ENCODE measurements at places on chromosomes 6 and 20. TPM values are rescaled to one million over a fixed set of nuclear protein-coding genes. Genes with fewer than 3 reads are reported as not detected.
A peak's percentile ranks its signal among the peaks of the same experiment; 100 is the strongest.

- no peak for DNase-seq
Measured at GRCh38 chr20:4011226-4011975, 4.0 kb downstream of the RNF24 start.

The LY6G5C gene
- 2.9 TPM for total RNA-seq

GRCh38 chr6:111427341-111428116, 55.5 kb downstream of the REV3L start:
- DNase-seq: peak; percentile 83

GRCh38 chr6:134921721-134922261, 28.1 kb downstream of the ALDH8A1 start:
- peak; percentile 13 for DNase-seq

DNA sequence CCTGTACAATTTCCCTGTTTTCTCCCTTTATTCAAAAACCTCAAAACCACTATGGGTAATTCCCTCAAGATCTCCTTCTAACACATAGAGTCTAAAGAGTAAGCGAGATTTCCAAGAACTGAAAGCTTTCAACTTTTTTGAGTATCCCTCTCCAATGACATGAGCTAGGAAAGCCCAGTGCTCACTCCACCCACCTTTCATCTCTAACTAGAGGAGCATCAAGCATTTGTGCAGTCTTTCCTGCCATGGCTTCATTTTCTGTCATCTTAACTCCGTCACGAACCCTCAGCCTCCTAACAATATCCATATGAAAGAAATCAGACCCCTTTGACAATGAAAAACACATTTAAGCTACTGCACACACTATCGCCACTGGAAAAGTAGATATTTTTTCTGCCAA, 91.9 kb upstream of the SUPT3H start:
- no peak for DNase-seq

GRCh38 chr6:135853227-135853626, 1.7 kb downstream of the PDE7B start:
- no peak for DNase-seq

GRCh38 chr6:137136065-137136464, 37.4 kb downstream of the IL22RA2 start:
- no peak for DNase-seq

DNA sequence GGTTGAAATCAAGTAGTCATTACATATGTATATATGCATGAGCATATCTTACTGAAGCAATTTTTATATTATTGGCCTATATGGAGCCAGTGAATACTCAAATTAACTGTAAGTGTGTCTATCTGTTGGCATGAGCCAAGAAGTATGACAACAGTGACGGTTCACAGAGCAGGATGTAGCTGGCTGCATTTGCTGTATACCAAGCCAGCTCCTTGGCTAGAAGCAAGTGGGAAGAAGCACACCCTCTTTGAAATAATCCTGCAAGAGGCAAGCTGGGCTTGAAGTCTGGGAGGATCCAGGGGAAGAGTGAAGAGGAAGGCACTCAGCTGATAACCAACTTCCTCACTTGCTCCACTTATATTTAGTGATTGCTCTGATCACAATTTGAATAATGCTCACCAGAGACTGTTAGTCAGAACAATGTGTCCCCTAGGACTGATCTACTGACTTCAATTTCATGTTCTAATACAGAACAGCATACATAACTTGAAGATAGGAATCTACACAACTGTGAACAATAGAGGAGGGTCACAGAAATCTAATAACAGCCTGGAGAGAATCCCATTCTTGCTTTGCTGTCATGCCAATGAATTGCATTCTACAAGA, 497.3 kb downstream of the PRKN start:
- DNase-seq: no peak

The MAS1 gene
- not detected for total RNA-seq

DNA sequence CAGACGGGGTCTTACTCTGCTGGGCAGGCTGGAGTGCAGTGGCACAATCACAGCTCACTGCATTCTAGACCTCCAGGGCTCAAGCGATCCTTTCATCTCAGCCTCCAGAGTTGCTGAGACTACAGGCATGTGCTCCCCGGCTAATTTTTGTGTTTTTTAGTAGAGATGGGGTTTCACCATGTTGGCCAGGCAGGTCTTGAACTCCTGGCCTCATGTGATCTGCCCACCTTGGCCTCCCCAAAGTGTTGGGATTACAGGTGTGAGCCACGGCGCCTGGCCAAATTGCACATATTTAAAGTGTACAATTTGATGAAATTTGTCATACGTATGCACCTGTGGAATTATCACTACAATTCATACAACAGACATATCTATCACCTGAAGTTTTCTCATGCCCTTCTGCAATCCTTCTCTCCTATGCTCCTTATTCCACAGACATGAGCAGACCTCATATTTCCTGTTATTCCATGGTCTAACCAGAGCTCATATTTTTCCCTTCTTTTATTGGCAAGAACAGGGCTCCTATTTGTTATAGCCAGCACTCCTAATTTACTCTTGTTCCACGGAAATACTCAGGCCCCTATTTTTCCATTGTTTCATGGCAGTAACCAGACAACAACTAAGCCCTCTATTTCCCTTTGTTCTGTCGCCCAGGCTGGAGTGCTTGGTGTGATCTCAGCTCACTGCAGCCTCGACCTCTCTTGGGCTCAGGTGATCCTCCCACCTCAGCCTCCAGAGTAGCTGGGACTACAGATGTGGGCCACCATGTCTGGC, 2.2 kb upstream of the CSTL1 start:
- DNase-seq: no peak

- DNase-seq: no peak
Measured at GRCh38 chr6:28553986-28554881, 28.6 kb downstream of the GPX5 start.

The KCNK16 gene
- total RNA-seq: not detected

DNA sequence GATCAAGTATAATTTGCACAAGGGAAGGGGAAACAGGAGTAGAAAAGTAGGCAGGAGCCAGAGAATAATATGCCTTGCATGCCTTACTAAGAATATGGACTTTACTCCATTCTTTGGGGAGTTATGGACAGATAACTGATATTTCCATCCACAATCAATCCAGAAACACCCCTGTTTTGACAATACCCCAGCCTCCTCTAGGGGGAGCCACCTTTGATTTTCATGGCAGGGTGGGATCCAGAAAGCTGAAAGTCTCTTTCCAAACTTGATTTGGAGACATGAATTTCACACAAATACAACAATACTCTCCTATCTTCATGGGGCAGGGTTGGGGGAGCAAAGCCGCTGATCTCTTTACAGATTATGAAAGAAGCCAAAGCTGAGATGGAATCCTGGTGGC, 404.1 kb downstream of the FOXA2 start:
- DNase-seq: no peak

DNA sequence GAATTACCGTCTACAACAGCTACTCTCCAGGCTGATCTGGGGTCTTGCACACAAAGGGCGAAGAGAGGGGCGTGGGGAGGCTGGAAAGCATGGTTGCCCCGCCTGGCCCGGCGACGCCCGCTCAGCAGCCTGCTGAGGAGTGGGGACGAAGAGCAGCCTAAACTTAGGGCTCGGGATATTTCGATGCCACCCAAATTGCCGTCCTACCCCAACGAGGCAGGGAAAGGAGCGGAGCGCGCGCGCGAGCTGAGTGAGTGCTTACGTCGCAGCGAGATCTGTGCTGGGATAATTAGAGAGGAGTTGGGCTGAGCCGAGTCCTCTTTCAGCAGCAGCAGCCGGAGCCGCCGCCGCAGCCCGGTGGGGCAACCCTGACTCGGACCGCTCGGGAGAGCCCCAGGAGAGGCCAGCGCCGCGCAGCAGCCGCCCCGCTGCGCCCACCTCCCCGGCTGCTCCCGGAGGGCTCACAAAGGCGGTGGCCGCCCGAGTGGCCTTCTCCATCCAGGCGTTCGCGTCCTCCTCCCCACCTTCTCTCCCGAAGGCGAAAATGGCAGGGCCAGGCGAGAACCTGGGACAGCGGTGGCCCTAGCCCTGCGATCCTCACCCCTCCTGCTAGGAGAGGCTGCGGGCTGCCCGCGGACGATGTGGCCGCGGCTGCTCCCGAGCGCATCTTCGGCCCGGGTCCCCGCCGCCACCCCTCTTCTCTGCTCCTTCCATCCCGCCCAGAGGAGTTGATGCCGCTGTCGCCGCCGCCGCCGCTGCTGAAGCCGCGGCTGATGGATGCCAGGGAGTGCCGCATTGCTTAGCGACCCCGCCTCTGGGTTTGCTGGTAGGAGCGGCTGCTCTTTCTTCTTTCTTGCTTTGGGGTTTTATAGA, at the start of gene CLVS2:
Gene CLVS2 (plus strand): TSS at position 315 of the 873 bp plus-strand sequence. CDS start 1,543 bp downstream, outside the sequence.
- DNase-seq: peak; percentile 3

GRCh38 chr20:12072221-12072953, 154.7 kb downstream of the BTBD3 start:
- no peak for DNase-seq

DNA sequence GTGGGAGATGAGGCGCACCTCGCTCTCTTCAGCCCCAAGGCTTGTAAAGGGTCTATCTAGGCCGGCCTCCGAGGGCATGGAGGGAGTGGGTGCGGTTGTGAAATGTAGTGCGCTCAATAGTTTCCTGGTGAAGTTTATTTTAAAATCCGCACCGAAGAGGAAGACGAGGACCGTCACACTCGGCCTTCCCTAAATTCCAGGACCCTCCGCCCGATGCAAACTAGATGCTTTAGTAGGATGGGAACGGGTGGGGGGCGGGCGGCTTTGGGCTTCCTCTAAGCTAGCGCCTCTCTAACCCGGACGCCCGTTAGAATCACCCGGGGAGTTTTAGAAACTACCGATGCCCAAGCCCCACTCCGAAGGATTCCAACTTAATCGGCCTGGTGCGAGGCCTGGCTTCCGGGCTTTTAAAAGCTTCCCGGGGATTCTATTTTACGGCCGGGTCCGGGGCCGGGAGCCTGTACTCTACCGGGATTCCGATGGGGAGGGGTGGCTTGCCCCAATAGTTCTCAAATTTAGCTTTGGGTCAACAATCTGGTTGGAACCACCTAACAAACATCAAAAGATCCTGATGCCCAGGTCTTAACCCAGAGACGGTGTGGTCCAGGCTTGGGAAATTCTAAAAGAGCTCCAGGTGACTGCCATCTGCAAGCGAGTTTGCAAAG, 548 bp upstream of the BCAS4 start:
- DNase-seq: no peak

DNA sequence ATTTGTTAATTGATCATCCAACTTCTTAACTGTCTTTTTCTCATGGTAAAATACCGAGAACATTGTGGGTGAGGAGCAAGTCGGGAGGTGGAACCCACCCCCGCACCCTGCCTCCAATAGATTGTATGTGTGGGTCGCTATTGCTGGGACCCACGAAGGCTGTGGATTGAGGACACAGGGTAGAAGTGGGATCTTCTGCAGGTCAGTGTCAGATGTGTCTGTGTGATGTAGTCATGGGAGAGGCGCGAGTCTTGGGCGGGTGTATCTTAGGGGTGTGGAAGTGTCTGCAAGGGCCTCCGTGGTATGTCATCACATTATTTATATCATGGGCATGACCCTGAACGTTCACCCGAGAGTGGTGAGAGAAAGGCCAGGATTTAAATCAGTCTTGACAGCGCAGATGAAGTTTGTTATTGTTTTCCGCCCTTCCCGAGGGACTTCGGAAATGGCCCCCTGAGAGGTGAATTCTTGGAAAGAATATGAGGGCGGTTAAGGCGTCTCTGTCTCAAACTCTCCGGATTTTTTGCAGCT, 472 bp upstream of the PAQR8 start:
- DNase-seq: peak; percentile 14

DNA sequence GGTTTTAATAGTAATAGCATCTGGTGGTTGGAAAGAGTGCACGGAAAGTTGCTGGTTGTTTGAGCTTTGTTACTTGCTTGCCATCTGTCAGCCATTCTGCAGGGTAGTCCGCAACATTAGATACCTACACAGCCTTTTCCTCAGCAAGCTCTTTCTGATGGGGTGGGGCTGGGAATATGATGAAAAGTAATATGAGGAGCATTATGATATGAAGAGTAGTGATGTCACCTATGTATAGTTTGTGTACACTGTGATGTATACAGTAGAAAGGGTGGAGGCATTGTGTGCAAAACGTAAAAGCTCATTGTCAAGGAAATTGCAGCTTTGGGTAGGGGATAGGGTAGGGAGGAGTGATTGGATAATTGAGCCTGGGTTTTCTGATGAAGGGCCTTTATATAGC, 16.1 kb downstream of the SCAF8 start:
- DNase-seq: no peak

DNA sequence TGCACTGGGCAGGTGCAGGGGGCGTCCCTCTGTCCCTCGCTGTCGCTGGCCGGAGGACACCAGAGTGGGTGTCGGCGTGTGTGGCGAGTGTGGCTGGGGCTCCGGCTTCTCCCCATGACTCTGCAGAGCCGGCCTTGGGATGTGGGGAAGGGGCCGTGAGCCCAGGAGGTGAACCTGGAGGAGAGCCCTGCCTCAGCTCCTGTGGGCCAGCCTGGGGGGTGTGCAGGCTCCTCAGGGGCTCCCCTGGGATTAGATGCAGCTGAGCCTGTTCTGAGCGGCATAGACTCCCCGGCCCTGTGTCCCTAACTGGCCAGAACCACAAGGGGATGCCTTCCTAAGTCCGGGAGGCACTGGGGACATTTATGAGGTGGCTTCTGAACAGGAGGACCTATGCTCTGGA, 73.2 kb upstream of the GATA5 start:
- DNase-seq: no peak

GRCh38 chr6:62236784-62237183, 49.2 kb downstream of the KHDRBS2 start:
- DNase-seq: no peak

DNA sequence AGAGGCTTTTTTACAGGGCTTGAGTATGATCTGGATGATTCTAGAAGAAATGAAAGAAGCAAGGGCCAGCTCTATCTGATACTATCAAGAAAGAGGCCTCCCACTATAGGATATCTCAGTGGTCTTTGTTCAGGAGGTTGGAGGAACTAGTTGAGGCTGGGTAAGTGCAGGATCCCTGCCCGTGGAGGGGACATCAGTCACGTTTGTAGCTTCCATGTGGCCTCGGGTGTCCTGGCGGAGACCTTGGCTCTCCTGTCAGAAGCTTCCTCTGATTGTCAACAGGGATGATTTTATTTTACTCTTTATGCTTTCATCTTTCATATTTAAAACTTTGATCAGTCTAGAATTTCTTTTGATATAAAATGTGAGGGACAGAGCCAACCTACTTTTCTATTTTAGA, 86.6 kb downstream of the PHACTR3 start:
- no peak for DNase-seq

DNA sequence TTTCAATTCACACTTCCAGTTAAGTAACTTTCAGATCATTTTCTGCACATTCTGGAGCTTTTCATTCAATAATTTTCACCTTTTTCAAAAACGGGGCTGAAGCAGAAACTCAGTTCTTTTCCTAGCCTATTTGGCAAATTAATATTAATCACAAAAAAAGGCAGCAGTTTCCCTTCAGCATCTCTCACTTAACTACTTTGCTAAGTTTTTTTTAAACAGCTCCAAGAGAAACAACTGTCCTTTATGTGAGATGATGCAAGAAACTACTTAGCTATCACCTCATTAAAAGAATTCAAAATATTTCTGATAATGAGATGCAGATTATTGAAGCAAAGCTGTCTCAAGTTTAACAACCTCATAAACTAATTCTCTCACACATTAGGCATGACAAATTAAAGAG, 11.8 kb downstream of the CASS4 start:
- no peak for DNase-seq

DNA sequence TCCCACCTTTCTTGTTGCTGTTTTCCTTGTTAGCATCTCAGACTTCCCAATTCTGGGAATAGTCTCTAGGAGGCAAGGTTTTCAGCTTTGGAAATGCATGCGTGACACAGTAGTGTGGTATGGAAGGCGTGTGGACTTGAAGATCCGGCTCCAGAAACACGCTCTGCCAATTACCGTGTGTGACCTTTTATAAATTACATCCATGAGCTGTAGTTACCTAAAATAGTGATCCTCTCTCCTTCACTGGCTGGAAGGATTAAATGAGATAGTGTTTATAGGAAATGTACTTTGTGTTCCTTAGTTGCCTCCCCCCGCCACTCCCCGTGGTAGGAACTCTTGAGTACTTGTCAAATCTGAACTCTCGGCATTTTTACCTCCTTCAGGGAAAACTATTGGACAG, 13.0 kb downstream of the E2F3 start:
- no peak for DNase-seq
